Fibroblast of skin of left quadriceps (primary cell): ENCODE measurements at places on chromosomes 7 and 10.

DNA sequence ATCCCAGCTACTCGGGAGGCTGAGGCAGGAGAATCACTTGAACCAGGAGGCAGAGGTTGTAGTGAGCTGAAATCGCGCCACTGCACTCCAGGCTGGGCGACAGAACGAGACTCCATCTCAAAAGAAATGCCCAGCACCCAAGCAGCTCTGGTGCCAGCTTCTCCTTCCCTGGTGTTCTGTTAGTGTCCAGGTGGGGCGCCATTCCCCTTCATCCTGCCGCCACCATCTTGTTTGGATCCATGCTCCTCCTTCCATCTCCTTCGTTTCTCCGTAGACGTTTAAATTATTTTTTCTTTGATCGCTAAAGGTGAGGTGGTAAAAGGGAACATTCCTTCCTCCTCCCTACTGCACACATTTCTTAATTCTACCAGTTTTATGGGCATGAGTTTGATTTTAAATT is 30.3 kb downstream of the PROSER2 start:
- DNase-seq = no peak

DNA sequence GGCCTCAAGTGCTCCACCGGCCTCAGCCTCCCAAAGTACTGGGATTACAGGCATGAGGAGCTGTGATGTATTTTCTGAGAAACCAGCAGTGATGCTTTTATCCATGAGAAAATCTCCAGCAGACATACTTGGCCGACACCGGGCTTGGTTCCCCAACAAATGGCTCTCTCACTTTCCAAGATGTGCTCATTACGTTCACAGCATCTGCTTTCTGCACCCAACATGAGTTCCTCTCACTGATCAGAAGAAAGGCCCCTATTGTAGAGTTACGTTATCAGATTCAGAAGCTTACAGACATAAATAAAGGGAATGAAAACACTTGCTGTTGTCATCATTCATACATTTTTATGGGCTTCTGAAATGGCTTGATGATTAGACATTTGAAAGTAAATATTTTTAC is 95.0 kb downstream of the CALD1 start:
- DNase-seq = no peak

DNA sequence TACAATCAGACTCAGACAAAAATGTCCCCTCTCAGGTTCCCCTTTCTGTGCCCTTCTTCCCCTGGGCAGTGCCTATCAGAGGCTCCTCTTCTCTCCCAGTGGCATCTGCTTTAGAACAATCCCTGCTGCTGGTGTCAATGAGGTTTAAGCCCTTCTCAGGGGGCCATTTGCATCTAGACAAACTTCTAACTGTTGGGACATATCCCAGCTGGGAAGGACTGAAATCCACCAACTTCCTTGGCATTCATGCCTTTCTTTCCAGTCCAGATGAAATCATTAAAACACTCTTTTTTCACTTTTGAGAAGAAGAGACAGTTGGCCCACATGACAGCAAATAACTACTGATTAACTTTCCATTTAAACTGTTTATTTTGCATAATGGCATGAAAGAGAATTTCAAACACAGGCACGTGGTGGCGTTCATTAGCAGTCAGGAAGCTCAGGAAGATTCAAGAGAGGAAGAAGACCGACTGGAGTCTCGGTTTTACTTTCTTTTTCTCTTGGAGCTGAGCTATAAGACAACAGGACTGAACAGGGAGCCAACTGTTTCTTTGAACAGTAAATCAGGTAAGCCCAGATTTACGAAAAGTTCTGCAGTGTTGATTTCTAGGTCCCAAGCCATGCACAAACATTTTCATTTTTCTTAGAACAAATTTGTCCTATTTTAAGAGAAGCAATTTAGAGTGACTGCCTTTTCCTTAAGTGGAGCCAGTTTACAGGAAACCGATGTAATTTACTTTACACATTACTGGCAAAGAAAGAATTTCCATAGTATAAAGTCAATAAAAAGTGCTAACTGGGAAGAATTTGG is at the start of gene GIMAP2:
Gene GIMAP2 (plus strand): TSS at position 488 of the 811 bp plus-strand sequence. CDS start 1,354 bp downstream, outside the sequence.
- no peak for DNase-seq

GRCh38 chr7:113128031-113128430 is 9.7 kb upstream of the SMIM30 start:
- no peak for DNase-seq

DNA sequence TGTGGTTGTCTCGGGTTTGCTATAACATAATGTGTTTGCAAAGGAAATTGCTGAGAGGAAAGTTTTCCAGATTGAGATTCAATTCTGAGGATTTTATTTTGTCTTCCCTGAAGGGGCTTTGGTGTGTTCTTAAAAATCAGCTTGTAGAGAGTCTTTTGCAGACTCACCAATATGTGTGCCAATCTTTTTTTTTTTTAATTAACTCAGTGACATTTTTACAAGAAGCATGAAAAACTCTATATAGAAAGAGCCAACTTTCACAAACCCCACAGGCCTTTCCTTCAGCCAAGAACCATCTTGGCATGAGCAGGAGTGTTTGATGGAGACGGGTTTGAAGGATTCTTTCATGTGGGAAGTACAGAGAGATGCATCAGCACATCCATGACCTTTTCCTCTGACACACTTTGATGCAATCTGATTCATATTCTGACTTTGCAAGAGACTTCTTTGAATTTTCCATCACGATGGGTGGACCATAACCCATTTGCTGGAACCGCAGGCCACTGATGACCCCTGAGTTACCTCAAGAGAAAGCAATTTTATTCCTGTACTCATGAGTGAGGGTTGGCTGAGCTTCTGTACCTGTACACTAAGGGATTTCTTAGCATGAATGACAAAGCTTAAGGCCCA is 892.6 kb downstream of the XPNPEP1 start:
- no peak for DNase-seq

- no peak for DNase-seq
Observed at GRCh38 chr7:51141451-51142003, 175.1 kb downstream of the COBL start.

GRCh38 chr7:123433665-123434064 is 100.7 kb downstream of the IQUB start:
- DNase-seq = no peak

GRCh38 chr7:2097492-2097891 is 135.3 kb downstream of the MAD1L1 start:
- no peak for DNase-seq

GRCh38 chr7:71254751-71255150 is 122.8 kb downstream of the GALNT17 start:
- no peak for DNase-seq

- peak; percentile 18 for DNase-seq
Observed at GRCh38 chr10:92291921-92292845, 1.2 kb downstream of the MARCHF5 start.

GRCh38 chr10:31642281-31642680 is 286.4 kb downstream of the ARHGAP12 start:
- no peak for DNase-seq

- no peak for DNase-seq
Observed at GRCh38 chr10:127356360-127356759, 160.0 kb upstream of the INSYN2A start.

GRCh38 chr7:46990761-46991160 is 591.1 kb downstream of the TNS3 start:
- no peak for DNase-seq

DNA sequence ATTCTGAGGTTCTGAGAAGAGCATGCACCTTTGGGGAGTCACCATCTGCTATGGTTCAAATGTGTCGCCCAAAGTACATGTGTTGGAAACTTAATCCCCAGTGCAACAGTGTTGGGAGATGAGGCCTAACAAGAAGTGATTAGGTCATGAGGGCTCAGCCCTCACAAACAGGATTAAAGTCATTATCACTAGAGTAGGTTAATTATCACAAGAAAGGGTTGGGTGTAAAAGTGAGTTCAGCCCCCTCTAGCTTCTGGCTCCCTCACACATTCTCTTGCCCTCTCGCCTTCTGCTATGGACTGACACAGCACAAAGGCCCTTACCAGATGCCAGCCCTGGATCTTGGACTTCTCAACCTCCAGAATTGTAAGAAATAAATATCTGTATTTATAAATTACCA is 100.3 kb upstream of the C10orf90 start:
- DNase-seq = no peak
